Spinal cord (tissue), 10 donors: ENCODE measurements at places on chromosomes 13 and 19. TPM values are rescaled to one million over a fixed set of nuclear protein-coding genes. Genes with fewer than 3 reads are reported as not detected.

- DNase-seq: no peak
- no peak overlapping the region for H3K4me3 ChIP-seq
- peaks cover 13% of the 10 kb centered on the region for H3K36me3 ChIP-seq
- peaks cover 25% of the 10 kb centered on the region for H3K4me1 ChIP-seq
- no peak overlapping the region for H3K27ac ChIP-seq
Observed at GRCh38 chr19:40219721-40220276, 1.6 kb upstream of the TTC9B start.

GRCh38 chr13:40671956-40672764 lies 5.7 kb upstream of the FOXO1 start:
- H3K27me3 ChIP-seq: peaks cover 14% of the 10 kb centered on the region
- no peak for DNase-seq
- H3K27ac ChIP-seq: no peak overlapping the region
- H3K4me3 ChIP-seq: no peak overlapping the region
- H3K36me3 ChIP-seq: no peaks in the 10 kb centered on the region
- H3K4me1 ChIP-seq: peaks cover 6% of the 10 kb centered on the region

The KIR3DL1 gene
- not detected for total RNA-seq

- H3K4me1 ChIP-seq: no peaks in the 10 kb centered on the region
- no peak overlapping the region for H3K27ac ChIP-seq
- no peak for DNase-seq
Observed at GRCh38 chr13:107365466-107366215, 797.7 kb upstream of the ARGLU1 start.

- H3K27me3 ChIP-seq: peaks cover 56% of the 10 kb centered on the region
- no peak overlapping the region for H3K27ac ChIP-seq
- no peak for DNase-seq
- H3K36me3 ChIP-seq: no peaks in the 10 kb centered on the region
- H3K4me1 ChIP-seq: peaks cover 25% of the 10 kb centered on the region
Observed at GRCh38 chr13:49218493-49219051, 1.6 kb upstream of the MLNR start.

The GRK1 gene
- total RNA-seq: 0.44 TPM

The ZNF560 gene
- 0.79 TPM for total RNA-seq

GRCh38 chr19:43265664-43266025 lies 3.7 kb downstream of the PSG9 start:
- no peaks in the 10 kb centered on the region for H3K27me3 ChIP-seq
- no peak overlapping the region for H3K27ac ChIP-seq
- no peaks in the 10 kb centered on the region for H3K36me3 ChIP-seq
- no peaks in the 10 kb centered on the region for H3K4me1 ChIP-seq
- H3K4me3 ChIP-seq: no peak overlapping the region
